ENCODE measurements at places on chromosomes 1 and 21. TPM values are rescaled to one million over a fixed set of nuclear protein-coding genes. Genes with fewer than 3 reads are reported as not detected.

Gene MPL
- 0.22 TPM for total RNA-seq

Gene APOBEC4
- total RNA-seq = not detected

Gene MATN1
- 0.10 TPM for total RNA-seq

Gene SYT14
- 0.07 TPM for total RNA-seq

Gene KIF21B
- total RNA-seq = 1.8 TPM

Gene WNT9A
- 6.9 TPM for total RNA-seq

Gene SERTAD4
- total RNA-seq = 0.53 TPM

Gene FMO5
- total RNA-seq = 0.39 TPM

Gene KCNJ10
- not detected for total RNA-seq

Gene LRRC53
- total RNA-seq = not detected

Gene UBL4B
- not detected for total RNA-seq

Gene OR2AK2
- total RNA-seq = not detected

Gene NLRP3
- total RNA-seq = not detected

Gene NBPF4
- 0.15 TPM for total RNA-seq

Gene PODN
- not detected for total RNA-seq

Gene ESPN
- 1.2 TPM for total RNA-seq

Gene CD34
- not detected for total RNA-seq

Gene KRTAP6-1
- total RNA-seq = not detected

Gene UTS2
- total RNA-seq = not detected

Gene SLC30A7
- total RNA-seq = 6.2 TPM

Gene ELAPOR1
- 0.46 TPM for total RNA-seq

Gene LCE1A
- not detected for total RNA-seq

Gene LAX1
- total RNA-seq = not detected

Gene RPAP2
- 11.4 TPM for total RNA-seq

Gene SYDE2
- 1.2 TPM for total RNA-seq

Gene GLMP
- 43.3 TPM for total RNA-seq

Gene HSD3B2
- not detected for total RNA-seq
